ENCODE measurements at places on chromosomes 2 and 18.

DNA sequence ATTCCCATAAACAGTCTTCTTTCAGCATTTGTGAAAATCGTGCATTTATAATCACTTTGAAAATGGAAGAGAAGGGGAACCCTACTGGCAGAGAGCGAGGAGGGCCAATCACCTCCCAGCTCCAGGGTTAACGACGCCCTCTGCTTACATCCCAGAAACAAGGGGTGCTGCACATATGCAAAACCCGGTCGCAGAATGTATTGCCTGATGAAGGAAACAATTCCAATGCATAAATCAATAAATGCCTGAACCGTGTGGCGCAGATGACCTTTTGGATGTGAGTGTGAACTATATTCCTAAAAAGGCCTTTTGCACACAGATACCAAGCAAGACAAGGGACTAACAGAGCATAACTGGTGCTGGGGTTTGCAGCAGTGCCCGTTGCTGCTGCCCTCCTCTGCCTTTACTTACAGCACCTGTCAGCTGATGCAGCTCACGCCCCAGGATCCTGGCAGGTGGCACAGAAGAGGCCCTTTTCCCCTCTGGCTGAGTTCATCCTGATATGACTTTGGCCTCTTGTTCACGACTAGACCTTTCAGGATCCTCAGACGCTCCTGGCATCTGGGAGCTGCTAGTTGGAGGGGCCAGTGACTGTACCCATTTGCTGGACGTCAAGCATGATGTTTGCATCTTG, 67.8 kb downstream of the MYT1L start:
- no peak for DNase-seq

DNA sequence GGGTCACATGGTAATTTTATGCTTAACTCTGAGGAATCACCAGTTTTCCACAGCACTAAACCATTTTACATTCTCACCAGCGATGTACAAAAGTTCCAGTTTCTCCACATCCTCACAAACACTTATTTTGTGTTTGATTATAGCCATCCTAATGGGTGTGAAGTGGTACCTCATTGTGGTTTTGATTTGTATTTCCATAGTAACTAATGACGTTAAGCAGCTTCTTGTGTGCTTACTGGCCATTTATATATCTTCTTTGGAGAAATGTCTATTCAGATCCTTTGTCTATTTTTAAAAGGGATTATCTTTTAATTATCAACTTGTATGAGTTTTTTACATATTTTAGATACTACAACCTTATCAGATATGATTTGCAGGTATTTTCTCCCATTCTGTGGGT, 42.0 kb downstream of the CCDC150 start:
- no peak for DNase-seq

DNA sequence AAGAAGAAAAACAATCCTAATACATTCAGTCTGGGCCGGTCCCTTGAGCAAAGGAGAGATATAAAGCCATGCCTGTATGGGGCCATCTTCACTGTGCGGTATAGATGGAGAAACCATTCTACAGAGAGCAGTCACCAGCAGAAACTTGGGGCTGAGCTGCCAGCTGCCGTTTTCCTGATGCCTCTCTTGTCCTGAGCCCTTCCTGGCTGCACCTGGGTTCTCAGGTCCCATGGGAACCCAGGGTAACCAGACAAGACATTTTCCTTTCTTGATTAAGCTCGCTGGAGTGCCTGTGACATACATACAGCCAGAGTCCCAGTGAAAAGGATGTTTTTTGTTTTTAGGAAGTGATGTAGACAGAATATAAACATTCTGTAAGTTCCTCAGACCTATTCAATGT, 5.3 kb upstream of the METTL21A start:
- no peak for DNase-seq

DNA sequence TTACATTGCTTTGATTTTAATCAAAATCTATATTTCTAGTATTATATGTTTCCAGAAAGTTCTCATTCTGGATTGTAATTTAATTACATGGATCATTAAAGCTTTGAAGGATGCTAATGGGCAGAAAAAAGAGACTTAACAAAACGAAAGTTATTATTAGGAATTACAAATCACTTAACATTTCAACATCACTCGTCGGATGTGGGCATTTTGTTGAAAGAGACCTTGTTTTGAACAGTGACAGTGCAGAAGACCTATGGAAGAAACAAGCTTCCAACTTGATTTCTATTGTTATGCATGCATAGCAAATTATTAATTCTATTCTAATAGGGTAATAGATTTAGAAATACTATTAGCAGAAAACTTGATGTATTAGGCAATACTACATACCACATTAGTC, 31.4 kb upstream of the DARS1 start:
- no peak for DNase-seq

- no peak for DNase-seq
Measured at GRCh38 chr2:12441750-12442475, 274.8 kb upstream of the TRIB2 start.

GRCh38 chr2:212213191-212213590, 325.4 kb downstream of the ERBB4 start:
- DNase-seq: no peak

- no peak for DNase-seq
Measured at GRCh38 chr2:96163768-96164429, 18.7 kb upstream of the DUSP2 start.

DNA sequence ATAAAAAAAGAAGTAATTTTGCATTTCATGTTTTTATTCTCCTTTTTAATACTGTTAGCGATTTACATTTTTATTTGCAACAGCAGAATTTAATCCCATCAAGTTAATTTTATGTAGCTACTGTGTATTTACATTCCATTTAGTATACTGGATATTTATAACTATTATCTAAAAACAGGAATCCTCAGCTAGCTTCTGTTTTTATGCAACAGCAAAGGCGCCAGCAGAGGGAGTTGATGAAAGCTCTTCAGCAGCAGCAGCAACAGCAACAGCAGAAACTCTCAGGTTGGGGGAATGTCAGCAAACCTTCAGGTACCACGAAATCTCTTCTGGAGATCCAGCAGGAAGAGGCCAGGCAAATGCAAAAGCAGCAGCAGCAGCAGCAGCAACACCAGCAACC, 26.2 kb upstream of the SNORC start:
- DNase-seq: no peak

Measured in hepatocyte (in vitro differentiated cells).